ENCODE measurements at places on chromosomes 7 and 10.

- no peak for DNase-seq
These were observed 143.3 kb downstream of the PKD1L1 start for GRCh38 chr7:47804767-47805545.

- peak; percentile 29 for DNase-seq
These were observed 152.0 kb downstream of the SVIL start for GRCh38 chr10:29482591-29483431.

DNA sequence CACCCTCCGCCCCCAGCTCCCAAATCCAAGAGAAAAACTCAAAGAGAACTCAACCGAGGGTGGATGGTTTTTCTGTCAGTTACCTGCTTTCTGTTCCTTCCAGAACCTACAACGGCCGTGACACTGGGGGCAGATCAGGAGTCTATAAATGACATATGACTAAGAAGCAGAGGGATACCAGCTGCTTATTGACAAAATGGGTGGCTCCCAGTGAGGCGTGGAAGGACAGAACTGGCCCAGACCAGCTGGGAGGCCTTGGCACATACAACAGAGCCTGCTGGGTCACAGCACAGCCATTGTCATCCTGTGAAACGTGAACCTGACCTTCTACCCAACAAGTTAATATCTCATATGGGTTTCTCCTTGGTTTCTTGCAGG lies 84.3 kb upstream of the ADRB1 start:
- DNase-seq: no peak

- no peak for DNase-seq
These were observed 235.0 kb upstream of the IGFBP3 start for GRCh38 chr7:46156086-46156485.

GRCh38 chr10:82464966-82465365 lies 590.0 kb downstream of the NRG3 start:
- no peak for DNase-seq

DNA sequence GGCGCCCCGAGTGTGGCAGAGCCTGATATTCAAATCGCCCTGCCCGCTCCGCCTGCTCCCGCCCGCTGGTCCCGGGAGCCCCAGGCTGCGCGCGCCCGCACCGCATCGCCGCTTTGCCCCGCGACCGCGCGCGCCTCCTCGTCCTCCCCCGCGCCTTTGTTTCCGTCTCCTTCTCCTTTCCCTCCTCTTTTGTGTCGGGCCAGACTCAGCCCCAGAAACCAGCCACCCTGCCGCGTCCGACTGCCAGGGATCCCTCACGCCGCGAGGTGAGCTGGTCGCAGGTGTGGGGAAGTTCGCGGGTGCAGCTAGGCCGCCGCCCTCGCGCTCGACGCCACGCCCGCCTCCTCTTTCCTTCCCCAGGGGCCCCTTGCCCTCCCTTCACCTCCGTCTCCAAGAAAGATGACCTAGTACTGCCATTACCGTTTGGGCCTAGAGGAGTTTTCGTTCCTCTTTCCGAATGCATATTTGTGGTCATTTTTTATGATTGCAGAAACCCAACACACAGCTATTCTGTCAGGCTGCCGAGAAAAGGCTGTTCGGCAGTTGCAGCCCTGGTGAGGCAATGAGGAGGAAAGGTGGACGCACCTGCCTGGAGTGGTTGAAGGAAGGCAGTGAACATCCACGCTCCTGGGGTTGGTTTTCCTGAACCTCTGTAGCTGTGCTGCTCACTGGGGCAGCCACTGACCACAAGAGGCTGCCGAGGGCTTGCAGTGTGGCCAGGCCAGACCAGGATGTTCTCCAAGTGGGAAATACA lies 107.3 kb downstream of the SNX10 start:
- DNase-seq: peak; percentile 30

DNA sequence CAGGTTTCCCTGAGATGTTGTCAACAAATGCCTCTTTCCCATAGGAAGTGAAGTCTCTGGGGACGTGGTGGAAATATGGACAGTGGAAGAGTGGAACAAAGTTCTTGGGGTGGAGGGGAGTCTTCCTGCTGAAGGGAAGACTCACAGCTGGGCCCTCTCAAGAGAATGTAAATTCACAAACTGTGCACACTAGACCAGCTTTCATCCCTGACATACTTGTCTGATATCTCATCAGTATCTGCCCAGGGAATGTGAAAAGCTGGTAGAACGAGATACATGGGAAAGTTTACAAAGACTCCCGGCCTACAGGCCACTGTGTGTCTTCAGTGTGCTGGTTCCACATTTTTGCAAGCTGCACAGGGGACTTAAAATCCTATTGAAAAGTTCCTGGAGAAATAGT lies 16.7 kb upstream of the CCDC3 start:
- no peak for DNase-seq

DNA sequence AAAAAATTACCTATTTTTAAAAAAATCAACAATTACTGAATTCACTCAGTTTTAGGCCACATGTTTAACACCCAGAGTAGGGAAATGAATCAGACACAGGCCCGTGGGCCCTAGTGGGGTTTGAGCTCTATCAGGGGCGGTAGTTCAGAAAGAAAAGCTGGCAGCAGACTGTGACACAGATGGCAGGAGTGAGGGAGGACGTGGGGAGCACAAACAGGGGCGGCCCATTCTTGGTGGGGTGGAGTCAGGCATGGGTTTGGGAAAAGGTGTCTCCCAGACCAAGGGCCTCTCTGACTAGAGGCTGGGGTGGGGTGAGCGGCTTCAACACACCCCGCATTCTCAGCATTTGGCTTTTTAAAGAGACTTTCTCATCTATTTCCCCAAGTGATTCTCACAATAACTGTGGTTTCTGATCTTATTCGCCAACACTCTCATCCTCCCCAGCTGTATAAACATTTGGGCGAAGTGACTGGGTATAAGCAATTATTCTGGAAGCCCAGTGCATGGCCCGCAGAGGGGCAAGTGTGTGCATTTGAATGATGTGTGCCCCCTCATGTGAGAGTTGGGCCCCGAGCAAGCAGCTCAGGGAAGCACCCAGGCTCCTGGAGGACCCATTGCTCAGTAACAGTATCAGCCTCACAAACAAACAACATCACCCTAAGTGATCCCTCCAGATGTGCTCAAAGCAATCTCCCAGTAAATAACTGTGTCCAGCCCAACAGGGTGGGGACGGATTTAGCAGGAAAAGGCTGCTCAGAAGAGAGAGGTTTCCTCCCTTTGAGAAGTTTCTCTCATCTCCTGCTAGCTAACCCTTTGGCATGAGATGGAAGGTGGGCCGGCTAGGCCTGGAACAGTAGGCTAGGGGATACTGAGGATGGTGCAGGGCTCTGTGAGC lies 437.6 kb upstream of the ZMIZ1 start:
- peak; percentile 22 for DNase-seq

- DNase-seq: no peak
These were observed 47.5 kb downstream of the ZNF680 start for GRCh38 chr7:64515330-64515729.

- DNase-seq: no peak
These were observed 123.8 kb upstream of the PDSS1 start for GRCh38 chr10:26573674-26574073.

DNA sequence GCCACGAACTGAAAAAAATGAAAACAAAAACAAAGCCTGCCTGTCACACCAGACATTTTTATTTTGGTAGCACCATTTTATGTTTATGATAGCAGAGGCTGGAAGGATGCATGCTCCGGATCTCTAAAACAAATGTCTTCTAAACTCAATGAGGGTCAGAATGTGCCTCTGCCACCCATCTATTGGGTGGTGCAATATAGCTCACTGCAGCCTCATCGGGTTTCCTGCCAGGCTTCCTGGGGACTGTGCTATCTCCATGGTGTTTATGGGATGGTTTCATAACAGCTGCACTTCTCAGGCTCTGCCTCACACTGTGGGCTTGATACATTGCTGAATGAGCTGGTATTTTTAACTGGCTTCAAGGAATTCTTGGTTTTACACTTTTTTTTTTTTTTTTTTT lies 94.4 kb downstream of the ITIH5 start:
- DNase-seq: no peak

DNA sequence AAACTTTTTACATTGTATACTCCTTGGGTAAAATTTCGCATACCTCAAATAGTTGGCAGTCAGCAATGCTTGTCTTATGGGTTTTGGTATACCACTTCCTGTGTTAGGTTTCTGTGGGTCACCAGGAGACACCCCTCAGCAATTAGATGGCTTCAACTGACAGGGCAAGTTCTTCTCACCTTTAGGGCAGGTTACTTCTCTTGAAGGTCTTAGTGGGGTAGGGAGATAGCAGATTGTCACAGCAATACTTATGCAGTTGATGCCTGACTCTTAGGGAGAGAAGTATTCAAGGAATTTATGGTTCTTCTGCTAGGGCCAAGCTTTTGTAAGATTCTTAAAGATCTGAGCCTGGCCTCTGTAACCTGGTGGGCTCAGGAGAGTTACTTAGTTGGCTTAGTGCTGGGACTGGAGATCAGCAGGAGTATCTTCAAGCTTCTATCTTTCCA lies 42.9 kb downstream of the MKLN1 start:
- no peak for DNase-seq

- no peak for DNase-seq
These were observed 46.3 kb downstream of the LRMDA start for GRCh38 chr10:75477680-75478079.

GRCh38 chr10:52027055-52027705 lies 286.9 kb upstream of the DKK1 start:
- no peak for DNase-seq

GRCh38 chr7:32285698-32286097 lies 204.5 kb downstream of the LSM5 start:
- DNase-seq: no peak

DNA sequence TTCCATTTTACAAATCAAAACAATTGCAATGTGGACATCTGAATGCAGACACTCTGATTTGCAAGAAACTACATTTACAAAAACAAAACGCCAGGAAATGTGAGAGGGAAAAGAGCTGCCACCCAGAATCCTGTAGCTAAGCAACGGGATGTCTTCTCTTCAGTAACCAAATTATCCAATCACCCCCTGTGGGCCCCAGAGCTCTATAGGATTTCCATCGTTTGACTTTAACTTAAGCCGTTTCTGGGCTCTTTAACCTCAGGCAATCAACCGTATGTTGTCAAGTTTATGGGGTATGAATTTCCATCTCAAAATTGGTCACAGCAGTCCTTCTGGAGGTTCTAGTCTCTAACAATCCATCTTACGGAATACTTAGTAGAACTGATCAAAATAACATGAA lies 240.5 kb downstream of the ETV1 start:
- DNase-seq: no peak

- DNase-seq: no peak
These were observed 2.0 kb upstream of the ACTA2 start for GRCh38 chr10:88954458-88955083.

DNA sequence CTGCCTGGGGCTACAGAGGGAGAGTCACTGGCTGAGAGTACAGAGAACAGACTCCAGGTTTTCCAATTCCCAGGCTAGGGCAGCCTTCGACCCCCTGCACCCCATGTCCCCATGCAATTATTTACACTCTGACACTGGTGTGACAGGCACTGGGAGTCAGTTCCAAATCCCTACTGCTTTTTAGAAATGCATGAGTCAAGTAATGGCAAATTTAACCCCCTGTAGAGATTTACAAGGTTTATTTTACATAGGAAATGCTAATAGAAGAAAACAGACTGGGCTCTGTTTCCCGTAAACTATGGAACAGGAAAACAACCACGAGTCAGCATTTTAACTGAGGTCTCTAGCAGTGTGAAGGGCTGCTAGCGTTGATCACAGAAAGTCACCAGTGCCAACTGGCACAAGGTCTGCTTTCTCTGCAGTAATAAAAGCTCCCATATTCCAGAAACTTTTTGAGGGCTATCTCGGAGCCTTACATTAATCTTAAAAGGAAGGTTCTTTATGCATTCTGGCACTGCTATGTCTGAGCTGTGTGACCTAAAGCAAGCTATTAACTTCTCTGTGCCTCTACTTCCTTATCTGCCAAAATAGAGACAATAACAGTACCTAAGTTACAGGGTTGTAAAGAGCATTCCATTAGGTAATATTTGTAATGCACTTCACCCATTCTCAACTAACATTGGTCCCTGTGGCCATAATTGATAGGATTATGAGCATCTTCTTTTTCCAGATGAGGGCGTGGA lies 28.2 kb downstream of the NOD1 start:
- DNase-seq: no peak

DNA sequence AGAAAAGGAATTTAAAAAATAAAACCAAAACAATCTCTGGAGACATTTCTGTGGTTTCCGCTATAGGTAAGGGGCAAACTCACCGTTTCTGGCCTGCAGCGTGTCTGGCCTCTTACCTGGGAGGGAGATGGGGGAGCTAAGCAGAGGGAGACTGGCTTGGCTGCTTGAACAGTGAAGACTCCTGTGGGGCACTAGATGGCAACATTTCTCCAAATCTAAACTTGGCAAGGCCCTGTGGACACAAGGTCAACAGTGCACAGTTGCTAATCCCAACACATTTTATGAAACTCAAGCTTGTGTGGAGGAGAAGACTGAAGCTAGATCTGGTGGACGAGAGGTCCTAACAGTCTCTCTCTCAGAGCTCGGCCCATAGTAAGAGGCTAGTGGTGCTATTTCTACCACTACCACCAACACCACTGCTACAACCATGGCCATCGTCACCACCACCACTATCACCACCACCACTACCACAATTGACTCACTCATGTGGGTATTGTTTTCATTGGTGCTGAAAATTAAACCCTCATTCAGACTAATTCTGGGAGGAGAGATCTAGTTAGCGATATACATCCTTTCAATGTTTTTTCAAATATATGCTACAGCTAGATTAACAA lies 28.4 kb upstream of the CDHR3 start:
- no peak for DNase-seq

DNA sequence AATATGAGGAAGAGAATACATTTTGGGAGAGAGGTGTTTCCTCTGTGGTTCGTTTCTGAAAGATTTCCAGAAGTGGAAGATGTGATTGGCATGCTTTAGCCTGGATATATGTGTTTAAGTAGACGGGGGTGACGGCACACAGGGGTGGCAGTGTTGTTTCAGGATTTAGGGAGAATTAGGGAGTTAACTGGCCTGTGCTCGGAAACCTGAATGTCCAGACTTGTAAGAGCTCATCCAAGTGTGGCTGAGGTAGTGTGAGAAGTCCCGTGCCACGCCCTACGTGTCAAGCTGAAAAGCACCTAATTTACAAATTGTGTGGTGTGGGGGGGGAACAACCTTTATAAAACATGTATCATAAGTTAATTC lies 1.1 kb downstream of the RALA start:
- no peak for DNase-seq

DNA sequence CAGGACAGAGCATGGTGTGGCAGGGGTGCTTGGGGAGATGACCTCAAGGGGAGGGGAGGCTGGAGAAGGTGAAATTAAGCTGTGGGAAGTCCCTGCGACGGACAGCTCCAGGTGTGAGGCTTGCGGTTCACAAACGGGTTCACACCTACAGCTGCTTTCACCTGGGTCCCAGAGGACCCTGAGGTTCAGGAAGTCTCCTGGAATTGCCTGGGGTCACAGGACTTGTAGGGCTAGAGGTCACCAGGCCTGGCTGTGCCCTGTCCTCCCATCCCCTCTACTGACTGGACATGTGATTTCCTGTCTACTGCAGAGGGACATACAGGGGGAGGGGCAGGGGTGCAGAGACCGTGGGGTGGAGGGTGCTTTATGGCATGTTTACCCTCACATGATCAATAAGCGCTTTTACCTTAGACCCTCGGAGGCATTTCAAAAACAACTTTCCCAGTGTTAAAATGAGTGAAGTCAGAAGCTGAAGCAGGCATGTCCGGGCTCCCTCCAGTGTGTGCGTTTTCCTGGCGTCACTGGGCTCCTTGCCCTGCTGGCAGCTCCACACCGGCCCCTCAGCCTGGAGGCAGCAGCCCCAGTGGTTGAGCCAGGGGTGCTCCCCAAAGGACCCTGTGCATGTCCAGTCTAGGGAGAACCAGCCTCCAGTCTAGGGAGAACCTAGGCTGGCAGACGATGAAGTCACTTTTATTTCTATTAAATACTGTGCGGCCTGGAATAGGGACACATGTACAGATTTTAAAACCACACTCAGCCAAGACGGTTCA lies 66.6 kb upstream of the IGFBP3 start:
- no peak for DNase-seq

Measured in activated T-cell treated with anti-CD3 and anti-CD28 coated beads for 48 hours (primary cell).